Stimulated activated CD4-positive, alpha-beta T cell treated with anti-CD3 and anti-CD28 coated beads, Interleukin-2, amount 100 ng/mL, for 24 hours (primary cell): ENCODE measurements at places on chromosomes 6 and 20.

GRCh38 chr20:2652724-2653555, 508 bp downstream of the NOP56 start:
- peak; percentile 62 for DNase-seq

DNA sequence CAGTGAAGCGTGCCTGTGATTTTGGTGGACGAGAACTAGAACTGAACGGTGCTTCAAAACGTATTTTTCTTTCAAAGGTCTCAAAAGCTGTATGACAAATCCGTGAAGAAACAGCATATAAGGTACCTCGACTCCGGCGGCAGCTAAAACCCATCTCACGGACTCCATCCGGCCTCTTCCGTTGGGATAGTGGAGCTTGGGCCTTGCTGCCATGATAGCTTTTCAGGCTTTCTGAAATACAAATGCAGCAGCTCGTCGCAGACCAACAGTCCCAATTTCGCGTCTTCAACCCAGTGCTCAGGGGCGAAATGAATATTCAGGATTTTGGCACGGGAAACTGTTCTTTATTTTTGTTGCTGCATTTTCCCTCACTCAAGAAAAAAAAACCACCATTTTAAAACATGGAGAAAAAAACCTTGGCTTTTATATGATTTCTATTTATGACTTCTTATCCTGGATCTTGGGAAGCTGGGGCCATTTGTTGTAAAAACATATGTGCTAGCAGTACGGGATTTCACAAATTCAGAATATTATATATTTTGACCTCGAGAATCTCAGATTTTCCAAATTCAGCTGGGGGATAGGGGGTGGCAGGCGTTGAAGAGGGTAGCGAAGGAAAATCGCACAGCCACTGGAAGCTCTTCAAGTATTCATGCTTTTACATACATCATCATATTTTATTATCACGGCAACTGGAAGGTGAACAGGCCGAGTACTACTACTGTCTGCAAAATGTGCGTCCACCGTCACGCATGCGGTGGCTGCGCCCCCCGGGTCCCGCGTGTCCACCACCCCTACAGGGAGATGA, 849 bp downstream of the GSTA4 start:
- DNase-seq: no peak

GRCh38 chr6:43862925-43863324, 92.9 kb downstream of the VEGFA start:
- no peak for DNase-seq

DNA sequence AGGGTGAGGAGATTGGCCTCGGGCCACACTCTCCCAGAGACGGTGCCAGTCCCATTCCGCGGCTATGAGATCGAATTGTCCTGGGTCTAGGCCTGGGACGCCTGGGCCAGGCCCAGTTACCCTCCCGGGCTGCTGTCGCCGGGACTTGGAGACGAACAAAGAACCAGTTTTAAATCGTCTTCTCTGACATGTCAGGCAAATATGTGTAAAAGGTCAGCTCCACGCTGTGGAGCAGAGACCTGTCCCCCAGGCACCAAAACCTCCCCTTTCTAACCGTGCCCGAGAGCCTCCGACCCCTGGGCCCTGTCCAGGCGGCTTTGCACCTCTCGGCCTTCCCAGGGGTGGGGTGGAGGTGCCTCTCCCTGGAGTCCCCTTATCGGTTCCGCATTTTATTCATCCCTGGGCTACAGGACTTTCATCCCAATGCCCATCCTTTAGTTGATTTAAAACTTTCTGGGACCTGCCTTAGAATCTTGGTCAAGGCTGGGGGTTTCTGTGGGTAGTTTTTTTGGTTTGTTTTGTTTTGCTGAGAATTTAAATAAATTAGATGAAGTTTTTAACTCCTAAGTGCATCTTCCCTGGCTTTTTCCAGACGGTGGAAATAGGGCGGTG, 5.8 kb upstream of the TFAP2A start:
- no peak for DNase-seq

DNA sequence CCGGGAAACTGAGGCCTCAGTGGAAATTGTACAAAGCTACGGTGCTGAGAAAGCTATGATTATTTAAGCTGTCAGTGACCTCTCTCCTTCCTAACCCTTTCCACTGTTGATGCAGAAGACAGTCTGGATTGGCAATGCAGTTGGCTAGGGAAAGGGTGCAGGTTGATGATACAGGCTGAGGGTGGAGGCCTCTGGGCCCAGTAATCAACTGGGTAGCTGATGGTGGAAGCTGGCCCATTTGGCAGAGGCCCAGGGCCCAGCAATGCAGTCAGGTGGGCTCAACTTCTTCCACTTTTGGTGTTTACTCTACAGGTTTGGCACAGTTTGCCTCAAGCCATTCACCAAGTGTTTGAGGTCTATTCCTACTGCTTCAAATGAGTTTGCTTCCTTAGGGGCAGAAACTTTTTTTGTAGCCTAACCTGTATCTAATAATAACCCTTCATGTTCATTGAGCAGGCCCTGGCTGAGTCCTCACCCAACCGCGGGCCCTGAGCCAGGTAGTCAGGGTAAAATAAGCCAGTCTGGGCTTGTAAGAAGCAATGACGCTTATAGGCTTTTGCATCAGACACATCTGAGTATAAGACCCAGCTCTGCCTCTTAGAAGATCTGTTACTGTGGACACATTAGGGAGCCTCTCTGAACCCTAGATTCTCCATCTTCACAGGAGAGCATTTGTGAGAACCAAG, 12.1 kb downstream of the BCL2L1 start:
- DNase-seq: no peak

DNA sequence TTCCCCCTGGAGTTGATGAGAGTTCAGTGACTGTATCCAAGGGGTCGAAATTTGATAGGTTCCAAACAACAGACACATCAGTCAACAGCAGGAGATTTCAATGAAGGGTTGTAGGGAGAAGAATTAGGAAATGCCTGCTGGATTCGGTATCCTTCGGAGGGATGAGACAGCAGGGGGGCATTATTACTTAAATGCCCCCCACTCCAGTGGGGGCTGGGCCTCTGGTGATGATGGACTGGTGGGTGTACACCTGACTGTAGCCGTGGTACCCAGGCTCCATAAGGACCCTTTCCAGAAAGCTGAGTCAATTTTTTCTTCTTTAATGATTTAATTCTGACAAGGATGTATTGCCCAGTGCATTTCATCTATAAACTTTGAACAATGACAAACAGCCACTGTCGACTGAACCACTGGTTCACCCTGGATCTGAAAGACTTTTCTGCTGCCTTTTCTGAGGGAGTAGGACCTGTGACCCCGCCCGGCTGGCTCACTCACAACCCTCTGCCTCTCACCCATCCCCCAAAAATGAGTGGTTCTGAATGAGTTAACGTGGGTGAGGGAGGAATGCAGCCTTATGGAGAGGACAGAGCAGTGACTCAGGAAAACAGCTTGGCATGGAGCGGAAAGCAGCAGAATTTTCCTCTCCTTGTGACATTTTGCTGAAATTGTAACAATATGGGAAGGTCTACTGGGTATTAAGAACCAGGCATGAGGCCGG, 41.0 kb downstream of the ZMYND8 start:
- DNase-seq: no peak

DNA sequence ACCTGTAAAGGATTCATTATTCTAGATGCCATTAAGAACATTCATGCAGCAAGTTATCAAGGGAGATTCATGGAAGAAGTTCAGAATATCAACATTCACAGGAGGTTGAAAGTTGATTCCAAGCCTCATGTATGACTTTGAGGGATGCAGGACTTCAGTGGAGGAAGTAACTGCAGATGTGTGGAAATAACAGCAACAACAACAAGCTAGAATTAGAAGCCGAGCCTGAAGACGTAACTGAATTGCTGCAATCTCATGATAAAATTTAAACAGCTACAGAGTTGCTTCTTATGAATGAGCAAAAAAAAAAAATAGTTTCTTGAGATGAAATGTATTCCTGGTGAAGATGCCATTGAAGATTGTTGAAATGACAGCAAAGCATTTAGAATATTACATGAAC, 73.3 kb upstream of the NXT1 start:
- no peak for DNase-seq

GRCh38 chr20:48722737-48723191, 105.0 kb downstream of the PREX1 start:
- DNase-seq: no peak

- DNase-seq: no peak
Observed at GRCh38 chr6:159739341-159739740, 12.0 kb downstream of the WTAP start.

GRCh38 chr6:69349771-69350170, 447.0 kb downstream of the LMBRD1 start:
- no peak for DNase-seq

DNA sequence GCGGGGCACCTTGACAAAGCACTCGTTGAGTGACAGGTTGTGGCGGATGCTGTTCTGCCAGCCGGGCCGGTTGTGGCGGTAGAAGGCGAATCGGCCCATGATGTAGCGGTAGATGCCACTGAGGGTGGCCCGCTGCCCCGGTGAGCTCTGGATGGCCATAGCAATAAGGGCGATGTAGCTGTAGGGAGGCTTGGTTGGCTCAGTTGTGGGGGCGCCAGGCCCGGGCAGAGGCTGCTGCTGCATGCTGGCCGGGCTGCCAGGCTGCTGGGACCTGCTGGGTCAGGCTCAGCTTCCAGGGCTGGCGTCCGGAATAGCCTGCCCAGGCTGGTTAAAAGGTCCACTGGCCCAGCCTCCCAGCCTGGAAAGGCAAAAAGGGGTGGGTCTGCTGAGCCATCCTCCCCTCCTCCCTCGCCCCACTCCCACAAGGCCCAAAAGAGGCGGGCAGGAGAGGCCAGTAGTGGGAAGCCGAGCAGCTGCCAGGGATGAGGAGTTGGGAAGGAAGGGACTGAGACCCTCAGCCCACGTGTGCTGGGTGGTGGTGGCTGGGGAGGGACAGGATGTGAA, at the start of gene FOXS1:
TSS of gene FOXS1 (minus strand) at position 305 of the 564 bp plus-strand sequence. CDS start at position 243, 62 bp downstream.
- no peak for DNase-seq

DNA sequence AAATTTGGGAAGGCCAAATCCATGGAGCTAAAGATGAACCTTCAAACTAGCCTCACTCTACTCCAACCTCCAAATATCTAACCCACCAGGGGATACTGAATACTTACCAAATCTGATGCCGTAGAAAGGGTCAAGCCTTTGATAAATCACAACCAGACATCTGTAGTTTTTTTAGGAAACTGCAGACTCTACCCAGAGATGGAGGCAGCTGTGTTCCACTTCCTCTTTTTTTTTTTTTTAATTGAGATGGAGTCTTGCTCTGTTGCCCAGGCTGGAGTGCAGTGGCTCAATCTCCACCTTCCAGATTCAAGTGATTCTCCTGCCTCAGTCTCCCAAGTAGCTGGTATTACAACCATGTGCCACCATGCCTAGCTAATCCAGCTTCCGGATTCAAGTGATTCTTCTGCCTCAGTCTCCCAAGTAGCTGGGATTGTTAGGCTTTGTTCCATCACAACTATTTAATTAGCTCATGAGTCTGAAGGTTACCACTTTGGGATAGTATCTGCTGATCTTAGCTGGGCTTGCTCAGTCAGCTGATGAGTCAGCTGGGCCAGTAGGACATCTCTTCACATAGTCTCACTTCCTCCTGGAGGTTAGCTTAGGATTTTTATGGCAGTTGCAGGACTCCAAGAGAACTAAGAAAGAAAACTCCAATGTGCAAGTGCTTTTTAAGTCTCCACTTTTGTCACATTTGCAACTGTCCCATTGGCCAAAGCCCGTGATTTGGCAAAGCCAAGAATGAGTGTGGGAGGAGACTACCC, 13.3 kb downstream of the FRK start:
- no peak for DNase-seq

GRCh38 chr6:135163440-135163738, 17.7 kb upstream of the MYB start:
- peak; percentile 42 for DNase-seq

GRCh38 chr6:166728884-166729530, 102.0 kb upstream of the RPS6KA2 start:
- no peak for DNase-seq

DNA sequence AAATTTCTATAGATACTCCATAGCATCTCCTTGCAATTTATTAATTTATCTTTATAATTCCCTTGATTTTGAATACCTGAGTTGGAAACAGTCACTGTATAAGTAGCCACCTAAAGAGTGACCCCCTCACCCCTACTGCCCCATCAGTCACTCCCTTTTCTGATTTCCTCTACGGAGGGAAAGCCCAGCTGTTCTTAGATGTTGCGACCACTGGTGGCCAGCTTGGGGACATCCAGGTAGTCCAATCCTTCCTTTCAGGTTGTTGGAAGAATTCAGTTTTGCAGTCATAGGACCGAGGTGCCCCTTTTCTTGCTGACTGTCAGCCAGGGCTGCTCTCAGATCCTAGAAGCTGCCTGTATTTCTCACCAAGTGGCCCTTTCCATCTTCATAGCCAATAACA, 87.8 kb downstream of the BMP6 start:
- DNase-seq: no peak

DNA sequence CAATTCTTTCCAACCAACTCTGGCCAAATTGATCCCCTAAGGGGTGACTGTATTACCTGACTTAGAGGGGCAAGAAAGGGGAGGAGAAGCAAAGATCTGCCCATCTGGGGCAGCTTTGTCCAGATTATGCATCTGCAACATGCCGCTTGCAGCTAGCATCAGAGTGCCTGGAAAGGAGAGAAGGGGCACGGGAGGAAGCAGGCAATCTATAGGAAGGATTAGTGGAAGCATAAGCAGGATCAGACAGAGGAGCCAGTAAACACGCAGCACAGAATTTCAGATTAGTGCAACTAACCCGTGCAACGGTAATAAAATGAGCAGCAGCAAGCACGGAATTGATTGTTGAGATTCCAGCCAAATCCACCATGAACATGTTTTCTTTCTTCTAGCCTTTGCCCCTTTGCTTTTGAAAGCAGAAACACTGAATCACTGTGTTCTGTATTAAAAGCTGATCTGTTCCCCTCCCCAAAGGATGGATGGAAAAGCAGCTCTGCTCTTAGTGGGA, 643.6 kb upstream of the CHD6 start:
- DNase-seq: no peak

DNA sequence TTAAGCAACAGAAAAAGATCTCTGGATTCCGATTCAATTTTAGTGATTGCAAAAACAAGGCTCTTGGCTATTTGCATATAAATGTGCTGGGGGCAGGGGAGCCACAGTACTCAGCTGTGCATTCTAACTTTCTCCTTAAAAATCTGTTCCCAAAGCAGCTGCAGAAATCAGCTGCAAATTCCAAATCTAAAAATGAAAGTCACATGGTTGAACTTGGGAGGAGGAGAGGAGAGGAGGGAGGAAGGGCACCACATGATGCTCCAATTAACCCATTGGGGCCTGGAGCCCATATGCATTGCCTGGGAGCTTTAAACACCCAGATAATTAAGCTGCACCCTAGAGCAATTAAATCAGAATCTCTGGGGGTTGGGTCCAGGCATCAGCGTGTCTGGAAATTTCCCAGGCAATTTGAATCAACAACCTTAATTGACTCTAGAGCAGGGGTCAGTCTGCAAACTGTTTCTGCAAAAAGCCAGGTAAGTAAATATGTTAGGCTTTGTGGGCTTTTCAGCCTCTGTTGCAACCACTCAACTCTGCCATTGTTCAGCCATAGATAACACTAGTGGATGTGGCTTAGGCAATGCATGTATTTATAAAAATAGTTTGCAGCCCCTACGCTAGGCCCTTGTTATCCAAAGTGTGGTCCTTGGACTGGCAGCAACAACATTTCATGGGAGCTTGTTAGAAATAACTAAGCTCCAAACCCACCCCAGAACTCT, 508.1 kb downstream of the KIF16B start:
- DNase-seq: no peak

- DNase-seq: no peak
Observed at GRCh38 chr6:141210901-141211300, 921.8 kb upstream of the GJE1 start.

- DNase-seq: no peak
Observed at GRCh38 chr6:112106562-112106961, 19.2 kb downstream of the FAM229B start.
